ENCODE measurements at places on chromosomes 7 and 10. TPM values are rescaled to one million over a fixed set of nuclear protein-coding genes. Genes with fewer than 3 reads are reported as not detected.

The TMEM176B gene
- 95.3 TPM for total RNA-seq

The CRTAC1 gene
- total RNA-seq: not detected

The HTR5A gene
- total RNA-seq: not detected

The CLRN3 gene
- not detected for total RNA-seq

The SPDYE5 gene
- not detected for total RNA-seq

The KLF14 gene
- total RNA-seq: under 0.01 TPM

The PPP1R17 gene
- not detected for total RNA-seq

The DRGX gene
- not detected for total RNA-seq

The GBF1 gene
- total RNA-seq: 14.4 TPM
